ENCODE measurements at places on chromosomes 5 and 9.

DNA sequence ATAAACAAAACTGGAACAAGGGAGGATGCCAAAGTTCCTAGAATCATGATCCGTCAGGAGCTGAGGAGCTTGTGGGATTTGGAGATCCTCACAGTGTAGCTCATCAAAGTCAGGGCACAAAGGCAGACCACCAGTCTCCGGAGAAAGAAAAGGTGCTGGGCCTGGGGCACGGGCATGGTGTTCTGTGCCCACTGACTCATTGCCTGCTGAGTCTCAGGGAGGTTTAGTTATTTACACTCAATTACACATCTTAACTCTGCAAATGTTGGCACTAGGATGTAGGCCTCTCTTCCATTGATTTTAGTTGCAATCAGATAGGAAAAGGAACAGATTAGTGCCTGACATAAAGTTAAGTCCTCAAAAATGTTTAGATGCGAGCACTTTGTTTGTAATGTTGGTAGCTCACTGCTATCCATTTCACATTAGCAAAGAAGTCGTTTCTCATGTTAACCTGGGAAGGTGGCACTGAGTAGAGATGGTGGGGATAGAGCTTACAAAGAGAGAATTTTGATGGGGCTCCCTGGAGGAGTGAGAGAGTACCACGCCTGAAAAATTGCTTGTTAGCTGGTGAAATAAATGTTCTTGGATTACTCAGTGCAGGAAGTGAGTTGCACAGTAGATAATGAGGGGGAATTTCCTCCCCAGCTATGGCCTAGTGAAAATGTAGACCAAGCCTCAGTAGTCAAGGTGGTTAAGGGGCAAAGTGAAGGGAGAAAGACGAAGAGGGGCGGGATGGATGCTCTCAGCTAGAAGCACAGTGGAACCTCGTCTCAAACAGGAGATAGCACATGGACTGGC, 109.5 kb upstream of the CD180 start:
- no peak for DNase-seq

GRCh38 chr9:102456562-102456961, 538.6 kb upstream of the CYLC2 start:
- no peak for DNase-seq

DNA sequence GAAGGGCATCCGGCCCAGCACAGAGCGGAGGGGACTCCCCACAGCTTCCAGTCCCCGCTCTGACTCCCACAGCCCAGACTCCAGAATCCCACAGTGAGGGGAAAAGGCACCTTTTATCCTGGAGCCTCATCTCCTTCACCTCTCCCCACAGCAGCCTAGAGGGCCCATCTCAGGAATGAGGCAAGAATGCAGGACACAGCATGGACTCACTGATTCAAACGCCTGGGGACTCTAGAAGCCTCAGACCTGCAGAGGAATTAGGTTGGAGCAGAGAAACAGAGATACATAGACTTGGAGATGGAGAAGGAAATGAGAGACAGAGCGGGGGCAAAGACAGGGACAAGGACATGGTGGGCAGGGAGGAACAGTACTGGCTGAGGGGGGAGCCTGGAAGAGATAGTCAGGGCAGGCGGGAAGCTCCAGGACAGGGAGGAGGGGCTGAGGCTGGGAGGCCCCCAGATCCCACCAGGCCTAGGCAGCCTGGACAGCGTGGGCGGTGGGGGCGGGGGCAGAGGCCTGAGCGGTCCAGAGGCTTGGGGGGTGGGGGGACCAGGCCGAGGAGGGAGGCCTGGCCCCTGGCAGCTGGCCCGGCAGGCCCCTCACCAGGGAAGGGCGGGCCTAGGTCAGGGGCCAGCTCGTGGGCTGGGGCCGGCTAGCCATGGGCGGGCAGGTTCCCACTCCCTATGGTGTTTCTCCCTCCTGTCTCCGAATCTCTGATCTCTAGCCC, 15.8 kb downstream of the CNTFR start:
- DNase-seq = no peak

- no peak for DNase-seq
These were observed 69.4 kb downstream of the KLHL3 start for GRCh38 chr5:137666461-137666850.

DNA sequence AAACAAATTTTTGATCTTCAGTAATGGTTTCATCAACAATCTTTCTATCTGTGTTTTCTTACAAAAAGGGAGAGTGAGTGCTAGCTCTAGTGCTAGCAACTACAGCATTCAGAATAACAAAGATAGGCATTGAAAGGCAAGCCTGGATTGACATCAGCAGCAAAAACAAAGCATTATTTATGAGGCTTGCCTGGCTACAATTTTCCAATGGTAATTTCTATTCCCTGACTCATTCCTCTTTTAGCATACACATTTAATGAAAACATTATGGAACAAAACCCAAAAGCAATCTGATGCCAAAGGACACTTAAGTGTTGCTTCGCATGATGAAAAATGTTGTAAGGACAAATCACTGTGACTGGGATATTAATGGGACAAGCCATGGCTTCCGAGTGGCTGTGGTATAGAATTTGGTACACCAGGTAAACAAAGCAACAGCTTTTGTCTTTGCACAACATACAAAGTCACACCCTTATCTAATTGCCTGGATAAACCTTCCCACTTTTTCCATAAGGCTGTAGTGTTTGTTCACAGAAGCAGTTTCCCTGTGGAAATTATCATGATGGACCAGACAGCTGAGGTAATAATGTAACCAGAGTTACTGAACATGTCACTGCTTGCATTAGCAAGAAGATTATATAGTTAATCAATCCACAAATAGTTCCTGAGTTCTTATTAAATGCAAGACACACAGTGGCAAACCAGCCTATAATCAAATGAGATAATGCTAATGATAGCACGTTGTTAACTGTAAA, 179.8 kb upstream of the EDIL3 start:
- no peak for DNase-seq

GRCh38 chr5:151550146-151550545, 41.0 kb downstream of the FAT2 start:
- no peak for DNase-seq

- no peak for DNase-seq
These were observed 95.1 kb downstream of the ANXA2R start for GRCh38 chr5:42944989-42945388.

DNA sequence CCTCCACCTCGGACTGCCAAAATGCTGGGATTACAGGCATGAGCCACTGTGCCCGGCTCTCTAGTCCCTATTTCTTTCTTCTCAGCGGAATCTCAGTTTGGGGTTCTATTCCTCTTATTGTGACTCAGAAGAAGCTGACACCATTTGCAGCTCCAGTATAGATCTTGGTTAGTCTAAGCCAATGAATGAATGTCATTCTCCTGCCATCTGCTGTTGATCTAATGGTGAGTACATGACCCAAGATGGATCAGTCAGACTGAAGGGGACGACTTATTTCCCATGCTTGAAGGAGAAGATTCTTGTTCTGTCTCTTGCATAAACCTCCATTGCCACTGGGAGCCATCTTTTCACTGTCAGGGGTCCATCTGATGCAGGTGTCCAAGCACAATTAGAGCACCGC, 76.0 kb upstream of the KLF9 start:
- DNase-seq = no peak

- DNase-seq = no peak
These were observed 10.6 kb downstream of the NR2F1 start for GRCh38 chr5:93593476-93594131.

GRCh38 chr9:121893786-121894185, 199.3 kb downstream of the TTLL11 start:
- no peak for DNase-seq

DNA sequence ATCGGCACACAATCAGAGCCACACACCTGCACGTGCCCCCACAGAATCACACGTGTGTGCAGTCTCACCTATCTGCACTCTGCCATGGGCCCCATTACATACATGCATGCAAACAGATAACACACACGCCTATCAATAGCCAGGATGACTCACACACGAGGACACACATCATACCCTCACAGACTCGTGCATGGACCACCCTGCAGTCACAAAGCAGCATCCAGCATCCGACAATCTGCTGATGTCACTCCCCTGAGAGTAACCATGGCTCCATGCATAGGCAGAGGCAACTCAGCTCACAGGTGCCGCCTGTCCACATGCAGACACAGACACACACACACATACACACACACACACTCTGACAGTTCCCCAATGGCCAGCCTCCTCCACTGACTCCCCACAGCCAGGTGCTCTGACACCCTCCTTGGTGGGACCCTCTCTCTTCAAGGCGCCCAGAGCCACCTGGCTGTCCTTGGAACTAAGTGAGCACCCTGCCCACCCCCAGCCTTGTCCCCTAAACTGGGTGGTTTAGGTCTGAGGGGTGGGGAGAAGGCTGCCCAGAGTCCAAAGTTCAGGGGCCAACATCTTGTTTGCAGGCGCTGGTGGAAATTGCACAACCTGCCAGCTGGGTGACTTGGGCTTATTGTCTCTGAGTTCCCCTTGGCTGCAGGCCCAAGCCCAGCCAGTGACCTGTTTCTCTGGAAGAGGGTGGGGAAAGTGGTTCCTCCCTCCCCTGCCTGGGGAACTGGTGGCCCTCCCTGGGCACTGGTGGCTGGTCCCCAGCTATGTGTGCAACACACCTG, 34.6 kb upstream of the NEK6 start:
- DNase-seq = no peak

DNA sequence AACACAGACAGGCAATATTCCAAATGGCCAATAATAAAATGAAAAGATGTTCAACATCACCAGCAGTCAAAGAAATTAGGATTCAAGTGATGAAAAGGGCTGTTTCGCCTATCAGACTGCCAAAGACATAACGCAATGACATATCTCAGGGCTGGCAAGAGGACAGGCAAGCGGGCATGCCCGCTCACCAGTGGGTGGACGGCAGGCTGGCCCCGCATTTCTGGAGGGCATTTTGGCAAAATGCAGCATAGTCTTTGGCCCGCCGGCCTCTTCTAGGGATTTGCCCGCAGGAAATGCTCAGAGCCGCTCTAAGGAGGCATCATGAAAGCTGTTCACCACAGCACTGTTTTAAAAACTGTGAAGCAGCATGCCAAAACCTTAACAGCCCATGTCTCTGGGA, 1.4 kb upstream of the PPP1R26 start:
- DNase-seq = no peak

DNA sequence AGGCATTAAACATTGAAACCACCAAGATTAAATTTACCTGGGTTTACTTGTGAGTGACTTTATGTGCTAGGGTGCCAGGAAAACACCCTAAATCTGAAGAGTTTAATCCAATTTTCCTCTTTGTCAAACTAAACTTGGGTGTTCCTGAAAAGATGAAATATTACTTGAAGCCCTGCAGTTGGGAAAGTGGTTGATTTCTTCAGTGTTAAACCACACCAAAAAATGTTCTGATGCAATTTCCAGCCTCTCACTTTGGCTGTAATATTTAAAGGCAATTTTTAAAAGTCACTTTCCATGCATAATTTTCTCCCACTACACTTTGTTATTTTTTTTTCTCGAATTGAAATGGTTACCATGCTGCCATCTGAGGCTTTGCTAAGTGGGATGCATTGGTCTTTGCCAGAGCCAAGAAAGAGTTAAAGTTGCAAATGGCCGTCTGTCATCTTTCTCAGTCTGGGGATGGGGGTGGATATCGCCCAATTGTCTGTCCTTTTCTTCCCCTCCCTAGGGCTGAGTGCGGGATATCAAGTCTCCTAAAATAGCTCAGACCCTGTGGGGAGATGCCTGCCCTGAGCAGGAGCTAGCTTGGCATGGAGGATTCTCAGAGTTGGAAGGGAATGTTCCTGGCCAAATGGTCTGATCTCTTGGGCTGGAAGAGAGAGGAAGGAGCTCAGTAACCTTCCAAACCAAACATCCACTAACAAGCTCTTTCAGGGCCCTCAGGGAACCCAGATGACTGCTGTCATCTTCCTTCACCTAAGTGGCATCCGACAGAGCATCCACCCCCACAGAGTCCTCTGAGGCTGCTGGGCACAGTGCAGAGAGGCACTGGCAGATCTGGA, 13.6 kb upstream of the SHB start:
- DNase-seq = no peak

GRCh38 chr5:126394211-126394788, 28.9 kb upstream of the GRAMD2B start:
- no peak for DNase-seq

GRCh38 chr9:92592946-92593861, 57.4 kb upstream of the ECM2 start:
- no peak for DNase-seq

DNA sequence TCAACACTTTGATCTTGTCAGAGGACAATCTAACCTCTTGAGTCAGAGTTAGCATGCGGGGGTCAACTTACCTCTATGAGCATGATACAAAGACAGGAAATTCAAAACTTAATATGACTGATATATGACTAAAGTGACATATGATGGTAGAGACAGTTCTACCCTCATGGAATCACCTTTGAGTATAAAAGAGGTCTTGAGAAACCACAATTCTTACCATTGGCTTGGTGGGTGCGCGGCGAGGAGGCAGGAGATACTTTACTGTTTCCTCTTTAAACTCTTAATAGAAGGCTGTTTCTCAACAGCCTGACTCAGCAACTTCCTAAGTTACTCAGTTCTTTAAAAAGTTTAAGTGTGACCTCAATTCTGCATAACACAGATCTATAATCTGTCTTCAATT, 372.8 kb downstream of the KIAA0825 start:
- DNase-seq = no peak
